ENCODE measurements at places on chromosomes 11 and 22.

DNA sequence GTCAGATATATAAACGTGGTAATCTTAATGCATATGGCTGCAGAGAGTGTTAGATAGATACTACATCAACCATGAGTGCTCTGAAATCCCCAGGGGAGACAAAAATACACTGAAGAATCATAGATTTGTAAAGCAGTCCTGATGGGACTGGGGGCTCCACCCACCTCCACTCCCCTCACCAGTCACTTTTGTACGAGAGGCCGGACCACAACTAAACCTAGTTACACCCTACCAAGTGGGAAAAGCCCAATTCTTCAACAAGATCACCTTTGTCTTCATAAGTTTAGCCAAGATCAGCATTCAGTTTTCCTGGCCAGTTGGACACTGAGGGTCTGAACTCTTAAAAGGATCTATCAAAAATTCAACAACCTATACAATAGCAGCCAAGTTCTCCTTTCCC is 1.5 kb downstream of the SF1 start:
- no peak for DNase-seq

- no peak for DNase-seq
Observed at GRCh38 chr11:93493252-93493897, 49.8 kb downstream of the SMCO4 start.

DNA sequence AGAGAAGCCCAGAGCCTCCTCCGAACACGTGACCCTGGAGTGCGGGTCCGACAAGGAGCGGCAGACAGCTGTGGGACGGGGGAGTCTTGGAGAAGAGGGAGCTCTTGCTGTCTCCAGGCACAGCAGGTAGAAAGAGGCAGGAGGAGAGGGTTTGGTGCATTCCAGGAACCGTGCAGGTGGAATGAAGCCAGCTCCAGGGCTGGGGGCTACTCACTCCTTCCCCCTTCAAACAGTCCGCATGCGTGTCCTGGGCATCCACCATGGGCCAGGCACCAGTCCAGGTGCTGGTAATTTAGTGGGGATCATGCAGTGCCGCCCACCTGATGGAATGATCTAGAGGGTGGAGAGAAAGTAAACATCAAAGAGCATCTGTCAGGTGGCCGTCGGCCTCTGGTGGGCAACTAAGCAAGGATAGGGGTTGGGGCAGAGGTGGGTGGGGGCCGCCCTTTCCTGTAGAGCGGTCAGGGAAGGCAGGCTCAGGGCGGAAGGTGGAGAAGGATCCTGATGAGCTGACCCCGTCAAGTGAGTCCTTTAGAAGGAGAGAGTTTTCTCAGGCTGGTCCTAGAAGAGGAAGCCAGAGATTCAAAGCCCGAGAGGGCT is 850.0 kb downstream of the TBC1D22A start:
- no peak for DNase-seq

DNA sequence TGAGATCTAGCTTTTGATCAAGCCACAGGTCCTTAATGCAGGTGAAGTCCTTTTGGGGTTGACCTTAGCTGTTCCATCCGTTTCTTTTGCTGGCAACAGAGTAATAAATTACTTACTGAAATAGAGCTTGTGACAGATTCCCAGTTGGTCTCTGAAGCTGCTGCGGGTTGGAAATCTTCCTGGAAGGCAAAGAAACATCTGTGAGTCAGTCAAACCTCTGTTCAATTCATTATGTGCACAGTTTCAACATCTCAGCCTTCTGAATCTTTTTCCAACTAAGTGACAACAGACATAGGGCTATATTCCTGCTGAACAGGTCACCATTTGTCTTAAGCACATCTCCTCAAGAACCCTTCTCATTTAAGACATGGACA is 88.9 kb upstream of the DDI1 start:
- DNase-seq: no peak

- DNase-seq: peak; percentile 88
Observed at GRCh38 chr11:57649826-57650738, at the start of gene YPEL4. Gene YPEL4 (minus strand): TSS chr11:57649912. CDS start chr11:57647107, 2,805 bp downstream.

DNA sequence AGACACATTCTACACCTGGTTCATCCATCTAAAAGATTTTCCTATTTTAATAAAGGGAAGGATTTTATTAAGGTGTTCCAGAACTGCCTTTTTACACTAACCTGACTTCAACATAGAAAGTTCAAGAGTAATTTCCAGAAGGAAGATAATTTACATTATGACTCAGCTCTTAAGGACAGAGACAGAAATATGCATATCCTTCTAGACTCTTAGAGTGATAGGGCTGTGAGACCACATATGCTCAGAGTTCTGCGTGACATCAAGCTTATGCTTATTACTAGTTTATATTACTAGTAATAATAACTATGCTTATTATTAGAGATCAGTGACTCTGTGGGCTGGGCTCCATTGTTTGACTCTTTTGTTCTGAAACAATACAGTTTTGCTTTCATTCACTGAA is 4.6 kb downstream of the PDGFD start:
- DNase-seq: no peak

GRCh38 chr11:55345306-55345705 is 2.3 kb downstream of the OR4A16 start:
- no peak for DNase-seq

DNA sequence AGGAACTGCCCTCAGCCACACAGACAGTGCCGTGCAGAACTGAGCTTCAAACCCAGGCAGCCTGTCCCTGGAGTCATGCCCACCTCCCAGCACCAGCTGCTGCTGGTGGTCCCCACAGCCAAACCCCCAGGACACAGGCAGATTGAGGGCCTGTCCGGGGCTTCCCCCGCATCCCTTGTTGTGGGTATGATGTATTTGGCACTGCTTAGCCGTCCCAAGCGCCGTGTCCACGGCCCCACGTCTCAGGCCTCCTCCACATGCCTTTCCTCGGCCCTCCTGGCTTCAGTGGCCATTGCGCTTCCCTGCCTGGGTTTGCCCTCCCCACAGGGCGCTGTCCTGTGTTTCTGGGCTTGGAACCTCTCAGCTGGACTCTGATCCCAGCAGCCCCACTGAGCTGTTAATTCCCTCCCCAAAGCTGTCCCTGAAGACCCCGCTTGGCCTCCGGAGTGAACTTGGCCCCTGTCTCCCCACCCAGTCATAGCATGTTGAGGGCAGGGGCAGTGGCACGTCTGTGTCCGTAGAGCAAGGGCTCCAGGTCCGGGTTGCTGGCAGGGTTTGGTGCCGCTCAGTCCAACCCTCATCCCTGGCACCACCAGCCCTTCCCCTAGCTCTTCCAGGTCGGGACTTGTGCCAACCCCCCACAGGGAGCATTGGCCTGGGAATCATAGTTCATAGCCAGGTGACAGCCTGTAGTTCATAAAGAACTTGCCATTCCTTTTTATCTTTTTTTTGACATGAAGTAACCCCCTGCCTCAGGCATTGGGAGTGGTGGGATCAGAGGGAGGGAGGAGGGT is 34.5 kb upstream of the TEF start:
- DNase-seq: no peak

DNA sequence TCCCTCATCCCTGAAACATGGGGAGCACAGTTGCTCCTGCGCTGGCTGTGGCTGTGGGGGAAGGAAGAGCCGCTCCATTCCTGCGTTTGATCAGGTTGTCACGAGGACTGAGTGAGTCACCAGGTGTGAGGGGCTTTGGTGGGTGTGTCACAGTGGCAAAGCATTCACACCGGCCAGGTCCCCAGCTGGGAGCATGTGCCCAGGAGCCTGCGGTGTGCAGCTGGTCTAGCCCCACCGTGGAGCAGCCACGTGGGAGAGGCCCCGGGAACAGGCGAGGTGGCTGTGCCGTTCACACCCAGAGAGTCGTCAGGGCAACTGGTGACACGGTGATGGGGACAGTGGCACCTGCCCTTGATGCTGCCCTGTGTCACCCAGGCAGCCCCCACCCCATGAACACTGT is 47.6 kb upstream of the PPARA start:
- no peak for DNase-seq

DNA sequence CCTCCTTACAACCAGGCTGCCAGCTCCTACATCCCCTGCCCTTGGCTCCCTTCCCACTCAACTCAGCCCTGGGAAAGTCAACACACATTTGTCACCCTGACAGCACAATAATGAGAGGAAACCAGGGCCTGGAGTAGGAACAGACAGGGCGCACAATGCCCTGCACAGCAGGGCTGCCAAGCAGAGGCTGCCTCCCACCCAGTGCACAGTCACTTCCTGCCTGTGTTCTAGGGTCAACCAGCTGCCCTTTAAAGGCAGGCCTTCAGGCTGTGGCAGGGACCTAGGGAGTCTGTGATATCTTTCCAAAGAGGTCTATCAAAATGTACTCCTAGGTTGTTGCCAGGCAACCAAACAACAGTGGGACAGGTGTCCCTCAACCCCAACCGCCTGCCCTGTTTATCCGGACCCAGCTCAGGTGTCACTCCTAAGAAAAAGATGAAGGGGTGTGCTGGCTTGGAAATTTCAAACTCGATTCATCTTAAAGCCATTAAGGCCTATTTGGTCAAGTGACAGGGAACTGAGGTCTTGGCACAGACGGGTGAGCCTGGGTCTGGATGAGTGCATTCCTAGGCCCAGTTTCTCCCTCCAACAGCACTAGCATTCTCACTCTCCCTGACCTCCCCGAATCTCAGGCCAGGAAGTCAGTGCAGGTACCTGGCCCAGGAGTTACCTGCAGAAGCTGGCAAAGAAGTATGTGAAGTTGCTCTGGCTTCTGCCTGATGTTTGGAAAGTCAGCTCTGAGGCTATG is 110.3 kb upstream of the PITPNB start:
- peak; percentile 52 for DNase-seq

DNA sequence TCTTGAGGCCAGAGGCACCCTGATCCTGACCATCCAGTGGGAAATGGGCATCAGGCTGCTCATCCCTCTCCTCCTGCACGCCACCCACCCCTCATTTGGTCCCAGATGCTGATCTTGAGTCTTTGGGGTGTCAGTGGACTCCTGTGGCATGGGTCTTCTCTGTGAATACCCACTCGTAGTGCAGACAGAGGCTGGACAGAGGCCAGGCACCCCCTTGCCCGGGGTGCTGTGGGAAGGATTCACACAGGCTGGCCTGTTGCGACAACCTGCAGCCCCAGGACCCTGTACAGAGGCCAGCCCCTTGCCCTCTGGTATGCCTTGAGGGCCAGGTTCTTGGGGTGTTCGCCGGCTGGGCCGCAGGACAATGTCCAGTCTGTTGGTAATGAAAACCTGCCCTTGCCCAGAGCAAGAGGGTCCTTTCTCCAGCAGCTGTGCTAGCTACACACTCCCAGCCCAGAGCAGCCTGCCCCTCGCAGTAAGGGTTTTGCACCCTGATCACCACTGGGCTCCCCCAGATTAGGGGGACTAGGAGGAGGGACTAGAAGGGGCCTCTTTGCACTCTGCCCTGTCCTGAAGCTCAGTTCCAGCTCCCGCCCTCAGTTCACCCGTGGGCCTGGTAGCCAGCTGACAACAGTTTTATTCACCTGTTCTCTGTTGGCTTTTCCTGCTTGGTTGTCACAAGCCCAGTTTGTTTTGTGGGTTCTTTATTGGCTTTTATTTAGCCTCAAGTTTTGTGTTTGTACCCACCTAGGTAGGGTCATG is 76.0 kb downstream of the BCR start:
- DNase-seq: no peak

GRCh38 chr11:120601536-120601935 is 90.0 kb downstream of the GRIK4 start:
- no peak for DNase-seq

GRCh38 chr22:43363315-43364168 is 20.4 kb upstream of the SCUBE1 start:
- no peak for DNase-seq

- no peak for DNase-seq
Observed at GRCh38 chr11:115996125-115996807, 492.1 kb upstream of the CADM1 start.

DNA sequence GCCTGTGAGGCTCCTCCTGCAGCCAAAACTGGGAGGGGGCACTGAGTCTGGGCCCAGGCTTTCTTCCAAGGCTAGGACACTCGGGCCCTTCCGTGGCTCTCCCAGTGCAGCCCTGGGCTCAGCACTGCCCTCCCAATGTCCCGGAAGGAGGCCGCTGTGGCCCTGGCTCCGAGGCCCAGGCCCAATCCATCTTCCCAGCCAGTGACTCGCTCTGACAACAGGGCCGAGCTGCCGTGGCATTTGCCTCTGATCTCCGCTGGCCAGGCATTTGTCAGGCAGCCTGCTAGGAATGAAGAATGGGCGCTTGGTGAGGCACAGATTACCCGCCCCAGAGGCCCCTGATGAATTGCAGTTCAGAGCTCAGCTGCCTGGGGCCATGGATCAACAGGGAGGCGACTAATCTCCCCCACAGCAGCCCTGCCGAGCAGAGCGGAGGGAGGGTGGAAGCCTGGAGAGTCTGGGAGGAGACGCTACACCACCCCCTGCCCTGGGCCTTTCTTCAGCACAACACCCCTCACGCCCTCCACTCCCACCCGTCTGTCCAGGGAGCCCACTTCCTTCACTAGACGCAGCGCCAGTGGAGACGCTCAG is 8.3 kb downstream of the FXYD2 start:
- peak; percentile 32 for DNase-seq

GRCh38 chr11:14380947-14381561 is 22.1 kb upstream of the RRAS2 start:
- peak; percentile 63 for DNase-seq

DNA sequence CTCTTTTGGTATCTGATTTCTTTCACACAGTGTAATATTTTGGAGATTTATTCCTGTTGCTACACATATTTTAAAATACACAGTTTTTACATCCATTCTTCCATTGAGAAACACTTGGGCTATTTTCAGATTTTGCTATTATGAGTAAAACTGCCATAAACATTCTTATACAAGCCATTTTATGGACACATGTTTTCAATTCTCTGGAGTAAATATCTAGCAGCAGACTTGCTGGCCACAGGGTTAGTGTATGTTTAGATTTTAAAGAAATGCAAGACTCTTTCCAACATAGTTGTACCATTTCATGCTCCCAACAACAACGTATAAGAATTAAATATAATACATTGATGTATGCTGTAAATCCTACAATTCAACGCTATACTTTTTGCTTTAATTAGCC is 360.8 kb upstream of the PITPNB start:
- DNase-seq: no peak

- DNase-seq: peak; percentile 97
Observed at GRCh38 chr22:38317995-38318715, 922 bp upstream of the CSNK1E start.
